ENCODE measurements at places on chromosomes 11 and 22.

DNA sequence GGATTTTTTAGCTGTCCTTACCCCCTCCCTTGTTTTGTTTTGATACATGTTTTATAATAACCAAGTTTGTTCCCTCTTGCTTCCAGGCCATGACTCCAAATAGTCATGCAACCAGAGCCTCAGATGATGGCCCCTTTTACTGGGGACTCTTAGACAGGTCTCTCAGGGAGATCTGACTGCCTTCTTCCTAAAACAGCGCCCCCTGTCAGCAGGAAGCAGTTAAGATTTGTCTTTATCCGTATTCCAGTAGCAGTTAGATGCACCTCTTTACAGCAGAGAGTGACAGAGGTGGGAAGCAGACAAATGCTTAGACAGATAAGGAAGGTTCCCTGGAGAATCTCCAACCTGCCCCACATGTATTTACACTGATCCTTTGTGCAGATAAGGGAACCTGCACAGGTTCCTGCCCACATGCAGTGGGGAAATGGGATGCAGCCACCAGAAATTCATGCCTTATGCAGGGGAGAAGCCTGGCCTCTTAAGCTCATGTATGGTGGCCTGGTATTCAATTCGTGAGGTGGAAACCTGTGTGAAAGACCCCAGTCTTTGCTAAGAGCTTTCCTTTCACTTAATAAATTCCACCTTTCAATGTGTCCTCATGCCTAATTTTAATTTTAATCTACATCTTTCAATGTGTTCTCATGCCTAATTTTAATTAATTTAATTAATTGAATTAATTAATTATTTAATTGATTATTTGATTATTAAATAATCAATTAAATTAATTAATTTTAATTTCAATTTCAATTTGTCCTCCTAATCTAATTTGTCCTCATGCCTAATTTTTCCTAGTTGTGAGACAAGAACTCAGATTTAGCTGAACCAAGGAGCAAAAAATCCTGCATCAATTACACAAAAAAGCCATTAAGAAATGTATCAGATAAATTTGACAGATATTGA lies 11.5 kb upstream of the GLYAT start:
- DNase-seq, result no peak

DNA sequence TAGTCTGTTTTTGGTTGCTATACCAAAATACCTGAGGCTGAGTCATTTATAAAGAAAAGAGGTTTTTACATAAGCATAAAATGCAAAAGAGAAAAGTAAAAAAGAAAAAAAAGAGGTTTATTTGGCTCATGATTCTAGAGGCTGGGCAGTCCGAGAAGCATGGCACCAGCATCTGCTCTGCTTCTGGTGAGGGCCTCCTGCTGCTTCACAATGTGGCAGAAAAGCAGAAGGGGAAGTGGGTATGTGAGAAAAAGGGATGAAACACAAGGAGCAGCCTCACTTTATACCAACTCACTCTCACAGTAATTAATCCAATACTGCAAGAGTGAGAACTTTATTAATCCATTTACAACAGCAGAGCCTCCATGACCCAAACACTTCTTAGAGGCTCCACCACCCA lies 47.1 kb downstream of the MTNR1B start:
- DNase-seq, result no peak

DNA sequence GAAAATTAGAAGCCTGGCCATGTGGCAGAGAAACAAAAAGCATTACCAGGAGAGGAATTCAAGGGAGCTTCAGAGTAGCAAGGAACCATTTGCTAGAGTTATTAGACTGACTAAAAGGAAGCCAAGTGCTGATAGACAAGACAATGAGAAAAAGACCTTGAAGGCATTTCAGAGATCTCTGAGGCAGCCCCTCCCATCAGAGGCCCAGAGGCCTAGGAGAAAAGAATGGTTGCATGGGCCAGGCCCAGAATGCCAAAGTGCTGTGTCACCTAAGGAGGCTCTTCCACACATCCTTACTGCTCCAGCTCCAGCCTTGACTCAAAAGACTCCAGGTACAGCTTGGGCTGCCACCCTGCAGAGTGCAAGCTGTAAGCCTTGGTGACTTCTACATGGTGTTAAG lies 61.8 kb upstream of the POU2AF2 start:
- no peak for DNase-seq

DNA sequence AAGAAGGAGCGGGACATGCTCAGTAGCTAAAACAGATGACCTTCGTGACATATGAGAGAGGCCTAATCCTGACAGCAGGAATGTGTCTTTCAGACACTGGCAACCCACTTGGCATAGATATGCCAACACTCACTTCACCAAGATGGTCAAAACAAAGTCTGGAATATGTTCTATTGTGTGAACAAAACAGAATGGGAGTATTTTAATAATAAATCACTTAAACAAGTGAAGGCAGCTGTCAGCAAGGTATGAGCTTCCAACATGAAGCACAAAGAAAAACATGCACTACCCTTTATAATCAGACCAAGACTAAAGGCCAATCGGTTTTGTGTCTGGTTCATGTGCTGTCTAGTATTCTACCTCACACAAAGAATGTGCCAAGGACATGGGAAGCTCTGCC lies 23.1 kb downstream of the CCDC34 start:
- DNase-seq, result no peak

DNA sequence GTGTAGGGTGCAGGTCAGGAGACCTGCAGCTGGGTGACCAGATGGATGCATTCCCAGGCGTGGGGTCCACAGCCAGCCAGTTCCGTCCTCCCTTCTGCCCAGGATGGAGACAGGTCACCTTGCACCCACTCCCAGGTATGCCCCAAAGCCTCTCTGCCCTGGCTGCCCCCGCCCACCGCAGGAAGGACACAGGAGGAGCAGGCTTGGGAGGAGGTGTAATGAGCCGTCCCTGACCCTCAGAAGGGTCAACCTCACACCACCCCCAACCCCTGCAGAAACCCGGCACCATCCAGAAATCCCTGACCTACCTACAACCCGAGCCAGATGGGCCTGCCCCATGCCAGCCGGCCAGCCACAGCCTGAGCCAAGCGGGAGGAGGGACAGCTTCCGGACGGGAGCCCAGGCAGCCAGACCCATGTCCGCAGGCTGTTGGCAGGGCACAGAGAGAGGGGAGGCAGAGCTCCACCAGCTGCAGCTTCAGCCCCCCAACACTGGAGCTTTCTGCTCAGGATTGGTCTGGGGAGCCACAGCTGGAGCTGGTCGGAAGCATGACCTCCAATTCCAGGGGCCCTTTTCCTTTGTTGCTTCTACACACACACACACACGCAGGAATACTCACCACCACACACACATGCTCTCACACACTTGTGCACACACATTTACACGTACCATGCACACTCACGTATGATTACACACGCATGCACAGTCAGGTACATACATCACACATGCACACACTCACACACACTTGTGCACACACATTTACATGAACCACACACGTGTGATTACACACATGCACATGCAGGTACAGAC lies 5.3 kb downstream of the IFITM10 start:
- no peak for DNase-seq

DNA sequence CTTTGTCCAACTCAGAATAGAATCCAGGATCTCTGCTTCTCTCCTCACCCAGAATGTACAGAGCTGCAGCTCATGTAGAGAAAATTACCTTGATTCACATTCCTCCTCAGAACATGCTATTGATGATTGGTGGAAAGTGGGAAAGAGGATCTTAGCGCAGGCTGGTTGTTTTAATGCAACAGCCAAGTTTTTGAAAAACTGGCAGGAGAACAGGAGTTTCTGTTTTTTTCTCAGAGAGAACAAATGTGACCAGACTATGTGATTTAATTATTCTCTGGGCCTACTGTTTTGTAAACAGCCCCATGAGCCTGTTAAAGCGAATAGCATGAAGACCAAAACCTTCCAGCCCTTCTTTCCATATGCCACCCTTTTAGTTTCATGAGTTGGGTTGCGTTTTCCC lies 19.1 kb upstream of the IL18BP start:
- DNase-seq, result no peak

- DNase-seq, result no peak
These were observed 4.5 kb downstream of the TLCD5 start for GRCh38 chr11:120329556-120329955.

- no peak for DNase-seq
These were observed 40.6 kb downstream of the MPPED2 start for GRCh38 chr11:30545507-30545906.
